ENCODE measurements at places on chromosomes 3 and 15.
A peak's percentile ranks its signal among the peaks of the same experiment; 100 is the strongest.

GRCh38 chr3:175288621-175289020, 429.5 kb downstream of the NAALADL2 start:
- no peak for DNase-seq

DNA sequence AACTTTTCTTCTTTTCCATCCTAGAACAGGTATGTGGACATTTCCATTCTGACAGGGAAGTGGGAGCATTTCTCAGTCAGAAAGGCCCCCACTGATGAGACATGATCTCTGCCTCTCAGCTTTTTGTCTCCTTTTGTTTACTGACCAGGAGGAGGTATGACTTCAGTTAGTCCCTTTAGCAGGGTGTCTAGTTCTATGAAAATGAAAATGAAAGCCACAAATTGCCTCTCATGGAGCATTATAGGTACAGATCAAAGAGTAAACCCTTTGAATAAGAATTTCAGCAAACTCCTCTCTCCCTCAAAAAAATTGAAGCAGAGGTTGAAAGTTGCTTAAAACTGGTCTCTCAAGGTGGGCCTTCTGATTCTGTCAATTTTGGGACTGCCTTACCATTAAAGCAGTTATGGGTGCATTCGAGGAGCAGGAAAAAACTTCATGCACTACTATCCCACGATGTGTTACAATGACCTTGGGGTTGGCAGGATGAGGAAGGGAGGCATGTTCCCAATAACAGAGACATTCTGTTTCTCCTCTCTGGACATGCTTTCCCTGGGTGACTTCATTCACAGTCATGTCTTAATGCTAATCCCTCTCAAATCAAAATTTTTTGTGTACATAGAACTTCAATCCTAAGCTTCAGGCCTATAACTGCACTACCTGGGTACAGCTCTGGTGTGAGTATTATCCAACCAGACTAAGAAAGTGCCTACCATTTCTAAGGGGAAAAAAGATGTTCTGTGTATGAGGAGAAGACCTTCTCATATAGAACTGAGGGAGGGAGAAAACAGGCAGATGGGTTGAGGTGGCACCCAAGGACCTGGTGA, 50.6 kb upstream of the TBC1D23 start:
- DNase-seq: peak; percentile 43

GRCh38 chr3:197465996-197466549, 89.7 kb downstream of the BDH1 start:
- peak; percentile 79 for DNase-seq

DNA sequence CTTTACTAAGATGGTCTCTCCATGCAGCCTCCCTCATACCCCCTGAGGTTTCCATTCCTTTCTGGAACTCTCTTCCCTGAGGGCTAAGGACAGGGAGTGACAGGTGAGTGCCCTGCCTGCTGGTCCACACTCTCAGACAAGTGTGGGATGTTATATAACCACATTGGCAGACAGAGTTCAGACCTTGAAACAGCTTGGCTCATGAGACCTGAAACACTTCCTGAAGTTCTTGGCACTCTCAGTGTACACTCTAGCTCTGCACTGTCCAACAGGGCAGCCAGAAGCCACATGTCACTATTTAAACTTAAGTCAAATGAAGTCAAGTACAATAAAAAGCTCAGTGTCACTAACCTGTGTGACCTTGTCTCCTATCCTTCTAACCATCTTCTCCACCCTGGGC, 188.5 kb downstream of the ZNF621 start:
- no peak for DNase-seq

DNA sequence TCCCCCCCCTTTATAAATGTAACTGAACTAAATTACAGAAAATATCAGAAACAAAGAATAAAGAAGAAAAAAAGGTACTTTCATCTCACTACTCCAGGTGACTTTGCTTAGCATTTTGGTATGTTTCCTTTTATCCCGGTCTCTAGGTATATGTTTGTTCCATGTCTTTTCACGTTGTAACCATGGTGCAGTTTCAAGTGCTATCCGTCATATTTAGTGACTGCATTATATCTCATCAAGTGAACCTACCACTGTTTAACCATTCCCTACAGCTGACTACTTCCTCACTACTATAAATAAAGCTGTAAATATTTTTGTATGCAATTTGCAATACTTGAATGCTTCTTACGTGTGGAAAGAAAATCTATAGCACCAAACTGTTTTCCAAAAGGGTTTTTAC, 2.2 kb downstream of the BTBD1 start:
- DNase-seq: peak; percentile 64

Measured in GM23248 (cell line).